ENCODE measurements at places on chromosomes 13 and 19.

DNA sequence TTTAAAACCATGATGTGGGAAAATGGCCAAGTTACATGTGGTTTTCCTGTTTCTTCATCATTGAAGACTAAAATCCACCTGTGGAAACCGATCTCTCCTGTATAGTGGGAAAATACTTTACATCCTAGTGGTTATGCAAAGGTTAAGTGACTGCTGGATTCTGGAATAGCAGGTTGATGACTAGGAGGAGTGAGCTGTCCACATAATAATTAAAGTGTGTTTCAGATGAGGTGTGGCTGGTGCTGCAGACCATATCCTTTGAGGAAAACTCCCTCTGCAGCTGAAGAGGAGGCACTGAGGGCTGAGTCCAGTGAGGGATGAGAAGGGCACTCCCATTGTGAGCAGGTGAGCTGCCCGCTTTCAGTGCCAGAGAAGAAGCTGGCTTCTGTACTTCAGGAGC, 43.2 kb downstream of the DCLK1 start:
- DNase-seq: no peak

GRCh38 chr13:44104969-44105368, 225.3 kb downstream of the LACC1 start:
- no peak for DNase-seq

- no peak for DNase-seq
These were observed 861.9 kb downstream of the GPC5 start for GRCh38 chr13:92260363-92260762.

DNA sequence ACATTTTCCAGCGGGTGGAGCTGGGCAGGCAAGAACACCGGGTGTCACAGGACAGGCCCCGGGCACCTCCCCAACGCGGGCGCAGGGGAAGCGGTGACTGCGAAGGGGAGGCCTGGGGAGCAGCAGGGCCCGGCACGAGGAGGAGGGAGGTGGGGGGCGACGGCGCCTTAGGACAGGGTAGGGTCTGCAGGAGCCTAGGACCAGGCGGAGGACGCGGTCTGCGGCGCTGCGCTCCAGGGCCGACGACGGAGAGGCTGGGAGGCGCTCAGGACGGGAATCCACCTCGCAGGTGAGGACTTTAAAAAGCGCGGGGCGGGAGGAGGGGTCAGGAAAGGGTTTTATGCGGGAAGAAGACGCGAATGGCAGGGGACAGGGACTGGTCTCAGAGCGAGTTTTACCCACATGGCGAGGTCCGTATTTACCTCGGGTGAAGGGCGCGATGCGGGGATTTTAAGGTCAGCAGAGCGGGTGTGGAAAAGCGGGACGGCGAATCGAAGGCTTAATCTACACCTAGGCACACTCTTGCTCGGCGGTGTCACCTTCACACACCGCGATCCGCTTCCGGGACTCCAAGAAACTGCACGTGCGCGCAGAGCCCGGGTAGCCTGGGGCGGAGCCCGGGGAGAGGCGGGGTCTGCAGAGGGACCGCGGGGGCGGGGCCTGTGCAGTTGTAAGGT, 13.5 kb downstream of the ERVV-2 start:
- no peak for DNase-seq

GRCh38 chr13:23986619-23987018, 89.3 kb upstream of the C1QTNF9B start:
- no peak for DNase-seq

- no peak for DNase-seq
These were observed 12.9 kb downstream of the BCKDHA start for GRCh38 chr19:41410336-41411054.

- no peak for DNase-seq
These were observed 13.1 kb upstream of the CEACAM16 start for GRCh38 chr19:44685877-44686276.

DNA sequence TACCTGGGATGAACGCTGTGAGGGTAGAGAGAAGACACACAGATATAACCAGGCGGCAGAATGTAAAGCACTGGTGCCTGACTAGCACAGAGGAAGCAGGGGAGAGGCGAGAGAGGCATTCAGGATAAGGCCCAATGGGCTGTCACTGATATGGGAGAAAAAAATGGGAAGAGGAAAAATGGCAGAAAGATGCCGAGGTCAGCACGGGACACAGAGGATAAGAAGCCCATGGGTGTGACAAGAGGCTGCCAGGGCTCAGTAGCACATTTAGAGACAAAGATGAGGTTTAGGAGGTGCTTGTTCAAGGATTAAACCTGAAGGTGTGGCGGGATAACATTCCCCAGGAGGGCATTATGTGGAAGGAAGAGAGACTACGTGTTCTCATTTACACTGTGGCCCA, 5.6 kb downstream of the SMG9 start:
- DNase-seq: no peak

GRCh38 chr13:112634102-112634501, 46.1 kb upstream of the TUBGCP3 start:
- DNase-seq: no peak

DNA sequence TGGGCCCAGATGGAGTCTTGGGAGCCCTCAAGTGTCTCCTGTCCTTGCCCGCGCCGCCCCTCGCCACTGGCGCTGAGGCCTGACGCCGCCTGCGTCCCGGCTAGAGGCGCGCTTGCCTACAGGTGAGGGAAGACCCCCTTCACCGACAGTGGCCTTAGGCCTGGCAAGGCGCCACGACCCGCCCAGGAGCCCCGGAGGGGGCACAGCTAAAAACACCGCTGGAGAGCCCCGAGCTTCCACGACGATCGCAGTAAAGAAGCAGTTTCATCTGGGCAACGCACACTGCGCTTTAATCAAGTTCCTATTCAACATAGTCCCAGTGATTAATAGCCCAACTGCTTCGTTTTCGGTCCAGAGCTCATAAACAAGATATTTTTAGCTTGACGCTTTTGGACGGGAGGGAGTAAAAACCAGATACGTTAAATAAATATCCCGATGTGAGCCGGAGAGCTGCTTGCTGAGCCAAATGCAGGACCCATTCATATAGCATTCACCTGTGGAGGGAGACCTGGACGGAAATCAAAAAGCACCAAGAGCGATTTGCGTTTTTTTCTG, 1.5 kb upstream of the CEBPA start:
- DNase-seq: no peak

DNA sequence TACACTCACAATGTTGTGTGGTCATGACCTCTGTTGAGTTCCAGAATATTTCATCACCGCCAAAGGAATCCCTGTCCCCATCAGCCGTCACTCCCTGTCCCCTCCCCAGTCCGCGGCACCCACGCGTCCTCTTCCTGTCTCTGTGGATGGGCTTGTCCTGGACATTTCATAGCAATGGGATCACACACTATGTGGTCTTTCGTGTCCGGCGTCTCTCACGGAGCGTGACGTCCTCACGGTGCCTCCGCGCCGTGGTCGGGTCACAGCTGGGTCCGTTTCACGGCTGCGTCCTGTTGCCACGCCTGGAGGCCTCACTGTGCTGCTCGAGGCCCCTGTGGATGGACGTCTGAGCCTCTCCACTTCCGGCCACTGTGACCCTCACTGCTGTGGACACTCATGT, 6.6 kb downstream of the AZU1 start:
- DNase-seq: no peak

GRCh38 chr19:15340086-15340485, 7.7 kb upstream of the BRD4 start:
- no peak for DNase-seq

- no peak for DNase-seq
These were observed 5.6 kb upstream of the LATS2 start for GRCh38 chr13:21066946-21067345.

DNA sequence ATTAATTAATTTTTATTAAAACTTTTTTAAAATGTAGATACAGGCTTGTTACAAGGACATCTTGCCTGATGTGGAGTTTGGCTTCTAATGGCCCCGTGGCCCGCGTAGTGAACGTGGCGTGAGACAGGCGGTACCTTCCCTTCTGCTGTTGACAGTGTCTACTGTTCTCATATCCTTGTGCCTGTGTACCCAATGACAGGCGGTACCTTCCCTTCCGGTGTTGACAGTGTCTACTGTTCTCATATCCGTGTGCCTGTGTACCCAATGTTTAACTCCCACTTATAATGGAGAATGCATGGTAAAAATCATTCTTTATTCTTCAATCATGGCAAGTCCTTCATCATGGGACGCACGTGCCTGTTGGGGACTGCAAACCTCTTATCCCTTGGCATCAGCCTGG, 79.1 kb upstream of the ZNF835 start:
- no peak for DNase-seq

GRCh38 chr13:100659578-100659977, 15.0 kb downstream of the TMTC4 start:
- DNase-seq: no peak

GRCh38 chr13:76019421-76020044, 383.4 kb downstream of the LMO7 start:
- no peak for DNase-seq

- no peak for DNase-seq
These were observed 15.3 kb downstream of the SYMPK start for GRCh38 chr19:45847663-45848062.
